H9 (cell line): ENCODE measurements at places on chromosomes 5 and 9.

DNA sequence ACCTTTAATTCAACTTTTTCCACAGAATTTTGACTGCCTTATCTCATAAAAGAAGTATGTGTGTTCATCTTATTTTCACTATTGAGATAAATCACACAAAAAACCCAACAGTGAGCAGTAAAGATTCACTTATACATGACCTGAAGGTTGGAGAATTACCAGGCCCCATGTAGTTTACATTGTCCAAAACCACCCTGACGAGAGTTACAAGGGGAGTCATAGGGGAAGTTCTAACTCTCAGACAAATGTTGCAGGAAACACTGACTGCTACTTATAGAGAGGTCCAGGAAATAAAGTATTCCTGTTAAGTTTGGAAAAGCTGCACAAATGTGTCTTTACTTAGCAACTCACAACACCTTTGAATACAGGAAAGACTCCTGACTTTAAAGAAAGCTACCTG lies 14.1 kb downstream of the SPATA9 start:
- DNase-seq = no peak

- no peak for DNase-seq
Measured at GRCh38 chr5:81305785-81306184, 4.4 kb downstream of the ZCCHC9 start.

DNA sequence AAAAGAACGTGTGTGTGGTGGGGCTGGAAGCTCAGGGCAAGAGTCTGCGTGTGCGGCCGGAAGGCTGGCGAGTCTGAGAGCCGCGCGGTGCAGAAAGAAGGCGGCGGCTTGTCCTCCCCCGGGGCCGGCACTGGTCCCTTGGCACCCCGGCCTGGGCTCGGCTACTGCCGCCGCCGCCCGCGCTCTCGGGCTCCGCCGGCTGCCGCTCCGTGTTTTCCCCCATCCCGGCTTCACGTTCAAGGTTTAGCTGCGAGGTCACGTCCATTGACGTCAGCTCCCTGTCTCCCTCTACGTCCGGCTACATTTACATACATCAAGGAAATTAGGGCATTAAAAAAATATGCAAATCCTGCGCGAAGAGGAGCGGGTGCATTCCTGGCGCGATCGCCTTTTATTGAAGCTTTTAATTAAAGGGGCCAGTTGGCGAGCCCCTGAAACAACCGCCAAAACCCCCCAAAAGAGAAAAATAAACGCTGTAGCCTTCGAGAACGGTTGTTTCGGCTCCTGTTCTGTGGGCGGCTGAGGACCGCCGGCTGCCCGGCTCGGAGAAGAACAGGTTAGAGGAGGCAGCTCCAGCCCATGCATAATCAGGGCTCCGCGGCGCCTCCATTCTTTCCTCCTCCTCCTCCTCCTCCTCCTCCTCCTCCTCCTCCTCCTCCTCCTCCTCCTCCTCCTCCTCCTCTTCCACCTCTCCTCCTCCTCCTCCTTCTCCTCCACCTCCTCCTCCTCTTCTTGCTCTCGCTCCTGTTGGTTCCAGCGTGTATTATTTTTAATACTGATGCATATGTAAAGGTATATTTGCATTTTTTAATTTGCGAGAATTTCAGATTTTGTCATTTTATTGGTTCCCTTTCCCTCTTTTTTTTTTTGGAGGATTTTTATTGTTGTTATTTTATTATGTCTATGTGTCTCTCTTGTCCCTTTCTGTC lies 207.0 kb downstream of the MEF2C start:
- peak; percentile 92 for DNase-seq

GRCh38 chr5:74816875-74817274 lies 49.3 kb downstream of the FAM169A start:
- no peak for DNase-seq

GRCh38 chr5:17151686-17152085 lies 65.7 kb upstream of the BASP1 start:
- DNase-seq = peak; percentile 64
